Naive thymus-derived CD8-positive, alpha-beta T cell (primary cell): ENCODE measurements at places on chromosomes 7 and 10. TPM values are rescaled to one million over a fixed set of nuclear protein-coding genes. Genes with fewer than 3 reads are reported as not detected.

DNA sequence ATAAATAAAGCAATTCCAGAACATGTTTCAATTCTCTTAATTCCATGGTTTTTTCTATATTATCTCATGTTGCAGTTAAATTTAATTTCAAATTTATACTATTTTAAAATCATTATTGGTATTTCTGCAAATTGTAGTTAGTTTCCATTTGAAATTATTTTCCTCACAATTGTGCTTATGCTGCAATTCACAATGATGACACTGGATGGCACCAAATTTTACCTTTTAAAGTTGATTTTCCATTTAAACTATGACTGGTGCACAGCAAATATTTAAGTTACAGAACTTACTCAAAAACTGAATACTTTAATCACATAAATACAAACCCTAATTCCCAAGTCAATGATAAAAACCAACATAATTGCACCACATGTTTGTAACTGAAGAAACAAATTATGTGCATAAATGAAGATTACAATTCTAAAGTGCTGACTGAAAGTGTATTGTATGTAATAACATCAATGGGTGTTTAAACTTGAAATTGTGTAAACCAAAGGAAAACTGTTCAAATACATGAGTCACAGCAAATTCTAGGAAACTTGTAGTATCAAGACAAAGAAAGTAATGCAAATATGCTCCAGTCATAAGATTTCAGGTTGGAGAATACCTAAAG, 75.3 kb upstream of the AASS start:
- DNase-seq = no peak

DNA sequence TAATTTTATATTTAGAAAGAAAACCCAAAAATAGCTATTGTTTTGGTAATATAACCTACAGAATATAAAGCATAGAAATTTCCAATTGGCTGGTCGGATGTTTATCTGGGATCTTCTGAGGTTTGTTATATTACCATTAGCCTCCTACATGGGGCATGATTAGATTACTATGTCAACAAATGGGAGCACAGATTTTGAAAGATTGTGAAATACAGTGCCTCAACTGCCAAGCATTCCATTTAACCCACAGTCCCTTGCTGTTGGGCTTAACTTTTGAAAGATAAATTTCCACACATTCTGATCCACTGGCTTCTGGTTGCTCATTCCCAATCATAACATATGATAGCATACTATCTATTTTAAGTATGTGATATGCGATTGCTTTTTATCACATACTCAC, 455.4 kb upstream of the C7orf33 start:
- no peak for DNase-seq

DNA sequence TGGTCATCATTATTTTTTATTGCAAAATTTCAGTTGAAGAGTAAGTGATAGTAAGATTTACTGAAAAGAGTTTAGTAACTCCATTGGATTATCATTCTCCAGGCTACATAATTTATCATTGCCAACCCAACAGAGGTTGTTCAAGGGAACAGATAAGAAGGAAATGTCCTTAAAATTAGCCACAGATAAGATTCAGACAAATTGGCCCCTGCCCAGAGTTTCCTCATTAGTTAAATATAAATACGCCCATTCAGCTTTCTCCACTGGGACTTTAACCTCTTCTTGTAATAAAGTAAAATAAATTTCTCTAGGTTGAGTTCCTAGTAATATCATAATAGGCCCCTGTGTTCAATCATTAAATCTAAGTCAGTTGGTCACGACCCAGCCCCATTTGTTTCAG, 27.7 kb upstream of the PHYHIPL start:
- no peak for DNase-seq

GRCh38 chr10:93719901-93720300, 17.5 kb upstream of the FRA10AC1 start:
- DNase-seq = no peak

DNA sequence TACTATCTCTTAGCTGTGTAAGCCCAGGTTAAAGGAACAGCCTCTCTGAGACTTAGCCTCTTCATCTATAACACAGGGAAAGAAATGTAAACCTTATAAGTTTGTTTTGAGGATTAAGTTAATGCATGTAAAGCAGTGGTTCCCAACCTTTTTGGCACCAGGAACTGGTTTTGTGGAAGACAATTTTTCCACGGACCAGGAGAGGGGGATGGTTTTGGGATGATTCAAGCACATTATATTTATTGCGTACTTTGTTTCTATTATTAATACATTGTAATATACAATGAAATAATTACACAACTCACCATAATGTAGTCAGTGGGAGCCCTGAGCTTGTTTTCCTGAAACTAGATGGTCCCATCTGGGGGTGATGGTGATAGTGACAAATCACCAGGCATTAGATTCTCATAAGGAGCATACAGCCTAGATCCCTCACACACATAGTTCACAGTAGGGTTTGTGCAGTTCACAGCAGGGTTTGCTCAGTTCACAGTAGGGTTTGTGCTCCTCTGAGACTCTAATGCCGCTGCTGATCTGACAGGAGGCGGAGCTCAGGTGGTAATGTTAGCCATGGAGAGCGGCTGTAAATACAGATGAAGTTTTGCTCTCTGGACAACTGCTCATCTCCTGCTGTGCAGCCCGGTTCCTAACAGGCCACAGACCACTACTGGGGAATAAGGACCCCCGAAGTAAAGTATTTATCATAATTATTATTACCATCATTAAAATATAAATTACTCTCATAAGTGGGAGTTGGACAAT, 41.3 kb upstream of the ANK3 start:
- DNase-seq = no peak

- no peak for DNase-seq
Observed at GRCh38 chr7:105768898-105769507, 107.4 kb downstream of the ATXN7L1 start.

- peak; percentile 61 for DNase-seq
Observed at GRCh38 chr10:14587540-14588083, 187.1 kb downstream of the FAM107B start.

DNA sequence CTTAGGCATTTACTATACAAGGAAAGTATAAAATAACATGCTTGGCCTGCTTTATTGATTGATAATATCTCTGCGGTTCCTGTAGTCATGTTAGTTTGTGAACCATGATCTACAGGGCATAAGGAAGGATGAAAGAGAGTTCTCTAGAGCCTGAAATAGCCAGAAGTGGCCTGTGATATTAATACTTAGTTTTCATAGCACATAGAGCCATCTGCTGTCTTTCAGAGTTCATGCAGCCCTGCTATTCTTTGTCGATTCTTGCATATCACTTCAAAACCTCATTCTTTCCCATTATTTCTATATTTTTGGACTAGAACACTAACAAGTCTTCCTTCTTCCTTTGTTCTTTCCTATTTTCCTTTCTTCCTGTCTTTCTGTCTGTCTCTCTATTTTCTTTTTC, 26.4 kb upstream of the PRKG1 start:
- no peak for DNase-seq

DNA sequence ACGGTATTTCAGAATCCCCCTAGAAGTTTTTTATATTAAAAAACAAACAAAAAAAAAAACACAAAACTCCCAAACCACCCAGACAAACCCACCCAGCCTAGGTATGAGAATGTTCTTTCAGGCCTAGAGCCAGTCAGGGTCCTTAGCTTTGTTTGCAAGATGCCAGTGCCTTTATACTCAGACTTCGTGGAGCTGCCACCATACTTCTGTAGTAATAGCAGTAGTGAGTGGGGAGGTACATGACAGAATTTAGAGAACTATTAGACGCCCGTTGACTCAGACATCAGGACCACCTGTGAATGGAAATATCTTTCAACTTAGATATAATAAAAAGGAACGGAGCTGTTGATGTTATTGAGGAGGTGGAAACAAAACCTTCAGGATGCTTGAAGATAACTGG, 138.2 kb upstream of the MKLN1 start:
- DNase-seq = no peak

DNA sequence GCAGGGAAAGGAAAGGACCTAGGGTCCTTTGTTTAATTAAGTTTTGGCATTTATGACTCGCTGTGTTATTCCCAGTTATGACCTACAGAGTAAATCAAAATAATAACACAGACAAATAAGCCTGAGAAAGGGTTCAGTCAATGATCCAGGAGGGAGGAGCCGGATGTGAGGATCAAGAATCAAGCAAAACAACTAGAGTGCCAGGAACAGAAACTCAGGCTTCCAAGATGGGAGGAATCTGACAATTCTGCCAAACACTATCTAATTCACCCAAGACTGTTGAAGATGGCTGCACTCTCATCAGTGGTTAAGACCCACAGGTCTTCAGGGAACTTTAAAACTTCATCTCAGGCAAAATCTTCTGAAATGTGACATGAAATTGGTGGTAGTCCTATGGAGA, 50.3 kb upstream of the PIP4K2A start:
- DNase-seq = no peak

DNA sequence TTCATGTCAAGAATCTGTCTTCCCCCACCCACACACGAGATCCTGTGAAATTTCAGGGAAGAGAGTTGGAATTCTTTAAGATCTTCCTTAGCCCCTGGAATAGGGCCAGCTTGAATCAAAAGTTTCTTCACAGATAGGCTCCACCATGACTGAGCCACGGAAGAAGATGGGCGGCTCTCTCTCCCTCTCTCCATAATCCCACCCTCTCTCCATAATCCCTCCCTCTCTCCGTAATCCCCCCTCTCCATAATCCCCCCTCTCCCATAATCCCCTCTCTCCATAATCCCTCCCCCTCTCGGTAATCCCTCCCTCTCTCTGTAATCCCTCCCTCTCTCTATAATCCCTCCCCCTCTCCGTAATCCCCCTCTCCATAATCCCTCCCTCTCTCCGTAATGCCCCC, 20.4 kb downstream of the SHH start:
- DNase-seq = no peak

GRCh38 chr10:116080553-116080952, 192.5 kb downstream of the GFRA1 start:
- DNase-seq = no peak

DNA sequence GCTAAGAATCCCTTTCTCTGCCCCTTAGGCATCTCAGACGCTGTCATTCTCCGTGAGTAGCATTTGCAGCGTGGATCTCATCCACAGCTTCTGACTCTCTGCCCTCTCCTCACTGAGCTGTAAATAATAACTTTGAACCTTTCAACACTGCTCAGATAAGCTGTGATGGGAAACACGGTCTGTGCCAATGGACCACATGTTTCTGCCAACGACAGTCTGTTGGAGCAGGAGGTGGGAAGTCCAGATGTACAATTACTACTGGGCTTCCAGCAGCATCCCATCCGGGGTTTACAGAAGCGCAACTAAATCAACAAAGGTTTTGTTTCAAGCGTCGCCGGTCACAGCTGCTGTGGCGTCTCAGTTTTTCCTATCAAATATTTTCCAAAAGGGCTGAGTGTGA, 1110.6 kb downstream of the TYW1 start:
- no peak for DNase-seq

DNA sequence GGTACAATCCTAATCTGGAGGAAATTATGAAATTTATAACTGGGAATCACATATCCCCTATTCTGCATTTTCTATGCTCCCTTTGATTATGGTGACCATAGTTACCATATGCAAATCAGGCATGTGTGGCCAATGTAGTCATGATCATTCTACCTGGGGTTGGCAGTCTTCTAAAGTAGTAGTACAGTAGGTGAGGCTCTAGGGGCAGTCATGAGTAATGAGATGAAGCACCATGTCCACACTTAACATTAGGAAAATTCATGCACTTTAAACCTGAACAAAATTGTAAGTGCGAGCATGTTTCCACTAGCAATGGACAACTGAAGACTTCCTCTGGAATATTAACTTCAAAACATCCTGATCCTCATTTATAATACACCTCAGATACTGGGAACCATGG, 545.9 kb downstream of the SUGCT start:
- DNase-seq = no peak

DNA sequence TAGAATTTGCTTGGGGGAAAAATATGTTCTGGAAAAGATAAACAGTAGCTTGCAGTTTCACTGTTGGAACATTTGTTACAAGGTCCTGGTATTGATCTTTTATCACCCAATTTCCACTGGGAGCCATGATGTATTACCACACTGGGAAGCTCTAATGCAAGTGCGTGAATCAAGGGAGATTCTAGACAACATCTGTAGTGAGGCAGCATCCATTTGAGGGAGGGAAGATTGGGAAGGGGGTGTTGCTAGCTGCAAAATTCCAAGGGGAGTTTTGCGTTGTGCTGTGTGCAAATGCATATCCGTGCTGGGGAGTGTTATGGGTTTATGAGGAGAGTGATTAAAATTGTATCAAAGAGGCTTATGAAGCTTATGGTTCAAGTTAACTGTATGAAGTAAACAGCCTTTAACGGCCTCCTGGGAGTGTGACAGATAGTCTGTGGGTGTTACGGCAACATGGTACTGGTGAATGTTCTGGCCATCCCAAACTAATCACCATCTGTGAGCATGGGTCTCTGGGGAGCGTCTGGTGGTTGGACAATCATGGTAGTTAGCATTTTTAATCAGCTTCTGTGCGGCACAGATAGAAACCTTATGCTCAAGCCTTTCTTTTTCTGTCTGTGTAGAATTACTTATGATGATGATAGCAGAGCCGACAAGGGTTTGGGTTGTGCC, 601.9 kb upstream of the GALNT17 start:
- no peak for DNase-seq

DNA sequence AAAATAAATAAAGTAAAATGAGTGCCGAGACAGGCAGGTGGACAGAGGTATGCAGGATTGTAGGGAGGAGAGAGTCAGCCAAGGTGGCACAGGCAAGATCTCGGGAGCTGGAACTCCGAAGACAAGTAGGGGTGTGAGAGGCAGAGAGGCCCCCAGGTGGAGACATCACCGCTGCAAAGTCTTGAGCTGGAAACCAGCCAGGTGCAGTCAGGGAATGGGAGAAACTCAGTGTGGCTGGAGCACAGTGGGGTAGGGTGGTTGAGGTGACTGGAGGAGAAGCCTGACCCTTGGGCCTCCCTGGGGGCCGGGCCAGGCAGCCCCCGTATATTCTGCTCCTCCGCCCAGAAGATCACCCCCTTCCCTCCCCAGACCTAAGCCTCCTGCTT, 4.2 kb downstream of the EPHB4 start:
- DNase-seq = no peak

- no peak for DNase-seq
Observed at GRCh38 chr10:131311402-131311660, 190 bp downstream of the TCERG1L start.

DNA sequence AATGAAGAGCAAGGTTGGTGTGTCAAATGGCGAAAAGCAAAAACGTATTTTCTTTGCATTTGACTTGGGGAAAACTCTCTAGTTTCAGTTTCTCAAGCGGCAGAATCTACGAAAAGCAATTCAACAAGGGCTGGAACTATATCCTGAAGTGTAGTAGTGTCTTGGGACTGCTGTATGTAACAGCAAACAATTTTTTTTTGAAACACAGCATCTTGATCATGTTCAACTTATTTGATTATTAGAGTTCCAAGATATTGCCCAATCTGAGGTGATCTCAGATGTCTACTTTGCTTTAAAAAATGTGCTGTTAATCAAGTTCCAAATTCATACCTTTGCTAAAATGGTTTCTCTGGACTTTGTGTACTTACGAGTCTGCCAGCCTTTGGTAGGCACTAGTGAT, 120.6 kb downstream of the ZWINT start:
- no peak for DNase-seq

Gene VWA2
- total RNA-seq = not detected

Gene UCN3
- not detected for total RNA-seq

Gene SPAM1
- not detected for total RNA-seq

Gene VAX1
- total RNA-seq = not detected

Gene ZC3HAV1L
- total RNA-seq = 0.26 TPM

Gene HOXA3
- not detected for total RNA-seq

Gene IDI1
- 33.9 TPM for total RNA-seq

Gene CTNNA3
- total RNA-seq = not detected
